ENCODE measurements at places on chromosomes 16 and 17.

GRCh38 chr17:63821804-63822203, 5.4 kb upstream of the PSMC5 start:
- DNase-seq, result no peak

DNA sequence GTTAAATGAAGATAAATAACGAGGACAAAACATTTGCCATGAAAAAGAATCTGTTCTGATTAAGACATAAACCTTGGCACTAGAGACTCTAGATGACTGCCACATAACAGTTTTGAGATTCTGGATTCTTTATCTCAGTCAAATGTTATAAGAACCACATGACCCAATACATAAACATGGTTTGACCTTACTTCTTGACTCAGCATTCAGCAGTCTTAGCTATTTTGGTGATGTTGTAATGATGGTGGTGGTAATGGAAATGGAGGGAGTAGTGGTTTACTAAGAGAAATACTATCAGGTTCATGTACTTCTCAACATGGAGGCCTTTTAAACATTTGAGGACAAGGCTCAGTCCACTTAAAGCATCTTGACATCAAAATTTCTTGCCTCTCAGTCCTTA, 925.4 kb downstream of the CDH11 start:
- DNase-seq, result no peak

DNA sequence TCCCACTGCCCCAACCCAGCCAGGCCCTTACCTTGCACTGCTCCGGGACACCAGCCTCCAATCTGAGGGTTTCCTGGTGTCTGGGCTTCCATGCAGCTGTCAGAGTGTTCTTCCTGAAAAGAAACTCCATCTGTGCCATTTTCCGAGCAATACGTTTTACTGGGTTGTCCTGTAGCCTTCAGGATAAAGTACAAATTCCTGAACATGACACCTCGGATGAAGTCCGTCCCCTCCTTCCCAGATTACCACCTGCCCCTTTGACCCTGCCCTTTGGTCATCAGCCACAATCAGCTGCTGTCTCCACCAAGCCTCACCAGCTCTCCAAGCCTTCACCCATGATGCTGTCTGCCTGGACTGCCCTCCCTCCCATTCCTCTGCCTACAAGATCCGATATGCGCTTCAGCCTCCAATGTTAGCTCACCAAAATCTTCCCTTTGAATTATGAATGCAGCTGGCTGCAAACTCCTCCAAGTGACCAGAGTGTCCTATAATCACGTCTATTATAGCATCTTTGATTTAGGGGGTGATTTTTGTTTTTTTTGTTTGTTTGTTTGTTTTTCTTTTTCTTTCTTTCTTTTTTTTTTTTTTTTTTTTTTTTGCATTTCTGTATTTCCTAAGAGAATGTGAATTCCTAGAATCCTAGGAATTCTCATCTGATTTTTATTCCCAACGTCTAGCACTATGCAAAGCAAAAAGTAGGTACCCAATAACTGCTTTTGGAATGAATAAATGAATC, 60.6 kb upstream of the KIFC3 start:
- DNase-seq, result no peak

DNA sequence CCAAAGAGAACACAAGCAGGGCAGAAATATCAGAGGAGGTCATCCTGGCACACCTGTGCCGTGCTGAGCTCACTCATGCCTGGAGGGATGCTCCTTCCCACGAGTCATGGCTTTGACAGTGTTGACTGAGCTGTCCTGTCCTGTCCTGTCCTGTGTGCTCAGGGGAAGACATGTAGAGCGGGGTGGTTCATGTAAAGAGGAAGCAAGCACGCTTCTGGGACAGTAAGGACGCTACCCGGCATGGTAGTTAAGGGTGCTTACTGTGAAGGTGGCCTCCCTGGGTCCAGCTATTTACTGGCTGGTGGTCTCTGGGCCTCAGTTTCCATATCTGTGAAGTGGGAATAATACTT, 398 bp downstream of the LGALS9 start:
- no peak for DNase-seq

GRCh38 chr17:64008346-64008745, 10.2 kb downstream of the PRR29 start:
- DNase-seq, result no peak

- no peak for DNase-seq
These were observed 11.6 kb downstream of the CPHXL start for GRCh38 chr16:75714661-75715060.

- DNase-seq, result no peak
These were observed 52.6 kb downstream of the NOS2 start for GRCh38 chr17:27747462-27748359.

DNA sequence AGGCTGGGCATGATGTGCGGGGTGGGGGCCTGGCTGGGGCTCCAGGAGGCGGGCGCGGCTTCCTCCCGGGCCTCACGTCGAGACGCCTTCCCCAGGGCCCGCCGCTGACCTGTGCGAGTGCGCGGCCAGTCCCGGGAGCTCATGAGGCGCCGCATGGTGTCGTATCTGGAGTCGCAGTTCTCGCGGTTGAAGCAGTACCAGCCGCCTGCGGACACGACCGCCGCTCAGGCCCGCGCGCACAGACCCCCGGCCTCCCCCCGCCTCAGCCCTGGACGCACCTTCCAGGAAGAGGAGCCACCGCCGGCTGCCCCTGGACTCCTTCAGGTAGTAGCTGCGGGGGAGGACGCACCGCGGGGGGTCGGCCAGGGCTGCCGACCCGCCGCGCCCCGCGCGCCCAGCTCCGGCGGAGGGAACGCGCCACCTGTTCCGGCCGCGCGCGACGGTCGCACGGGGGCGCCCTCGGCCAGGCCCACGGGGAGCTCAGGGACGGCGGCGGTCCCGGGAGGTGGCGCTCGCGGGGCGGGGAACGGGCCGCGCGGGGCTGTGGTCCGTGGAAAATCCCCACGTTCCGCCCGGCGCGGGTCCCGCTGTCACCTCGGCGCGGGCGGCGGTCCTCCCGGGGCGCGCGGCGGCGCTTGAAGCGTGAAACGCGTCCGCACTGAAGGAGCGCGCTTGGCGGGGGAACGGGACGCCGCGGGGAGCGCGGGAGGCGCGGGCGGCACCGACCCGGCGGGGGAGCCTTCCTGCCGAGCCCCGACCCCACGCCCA, 1.4 kb downstream of the NOTUM start:
- peak; percentile 75 for DNase-seq

- no peak for DNase-seq
These were observed 666 bp downstream of the HGS start for GRCh38 chr17:81684442-81684911.

- peak; percentile 47 for DNase-seq
These were observed 1.4 kb downstream of the HAGHL start for GRCh38 chr16:728131-728889.

Data from activated T-helper 1 cell treated with Interleukin-2 at 50 U/mL for 16 hours (primary cell).